ENCODE measurements at places on chromosomes 6 and 20.

DNA sequence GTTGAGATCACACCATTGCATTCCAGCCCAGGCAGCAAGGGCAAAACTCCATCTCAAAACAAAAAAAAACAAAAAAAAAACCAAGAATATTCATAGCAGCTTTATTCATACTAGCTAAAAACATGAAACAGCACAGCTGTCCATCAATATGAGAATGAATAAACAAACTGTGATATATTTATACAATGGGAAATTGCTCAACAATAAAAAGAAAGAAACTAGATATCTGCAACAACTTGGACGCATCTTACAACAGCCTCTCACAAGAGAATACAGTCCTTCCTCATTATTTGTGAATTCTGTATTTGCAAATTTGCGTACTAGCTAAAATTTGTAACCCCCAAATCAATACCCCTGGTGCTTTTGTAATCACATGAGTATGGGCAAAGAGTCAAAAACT lies 28.2 kb upstream of the SPAG4 start:
- no peak for DNase-seq

DNA sequence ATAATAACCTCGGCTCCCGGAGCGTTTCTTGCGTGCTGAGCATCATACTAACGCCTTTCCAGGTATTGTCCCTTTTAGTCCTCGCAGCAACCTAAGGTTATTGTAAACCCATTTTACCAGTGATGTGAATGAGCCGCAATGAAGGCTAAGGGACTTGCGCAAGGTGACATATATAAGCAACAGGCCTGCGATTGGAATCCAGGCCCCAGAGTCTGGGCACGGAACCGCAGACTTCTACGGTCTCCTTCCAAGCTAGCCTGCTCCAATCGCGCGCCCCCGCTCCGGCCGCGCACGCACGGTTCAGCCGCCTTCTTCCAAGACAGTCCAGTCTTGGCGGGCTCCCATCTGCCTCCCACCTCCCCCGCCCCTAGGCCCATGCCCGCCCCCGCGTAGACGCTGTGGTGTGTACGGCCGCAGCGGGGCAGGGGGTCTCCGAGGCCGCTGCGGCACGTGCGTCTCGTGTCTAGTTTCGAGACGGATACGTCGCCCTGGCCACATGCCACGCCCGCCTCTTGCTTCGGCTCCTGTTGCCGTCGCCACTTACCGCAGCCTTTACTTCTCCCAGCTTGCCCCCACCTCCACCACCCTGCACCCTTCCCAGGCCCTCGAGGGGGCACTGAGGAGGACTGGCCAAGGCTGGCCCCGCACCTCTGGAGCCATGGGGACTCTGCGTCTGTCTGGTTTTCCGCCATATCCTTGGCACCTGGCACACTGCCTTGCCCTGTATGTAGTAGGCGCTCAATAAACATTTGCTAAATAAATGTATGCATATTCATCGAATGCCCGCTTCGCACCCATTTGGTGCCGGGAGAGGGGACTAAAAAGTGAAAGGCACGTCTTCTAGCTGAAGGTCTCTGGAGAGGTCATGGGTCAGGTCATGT lies 855 bp upstream of the GFOD1 start:
- no peak for DNase-seq

GRCh38 chr6:2632976-2633584 lies 117.6 kb downstream of the MYLK4 start:
- DNase-seq, result no peak

- no peak for DNase-seq
Measured at GRCh38 chr6:138492113-138492512, 7.2 kb downstream of the NHSL1 start.

DNA sequence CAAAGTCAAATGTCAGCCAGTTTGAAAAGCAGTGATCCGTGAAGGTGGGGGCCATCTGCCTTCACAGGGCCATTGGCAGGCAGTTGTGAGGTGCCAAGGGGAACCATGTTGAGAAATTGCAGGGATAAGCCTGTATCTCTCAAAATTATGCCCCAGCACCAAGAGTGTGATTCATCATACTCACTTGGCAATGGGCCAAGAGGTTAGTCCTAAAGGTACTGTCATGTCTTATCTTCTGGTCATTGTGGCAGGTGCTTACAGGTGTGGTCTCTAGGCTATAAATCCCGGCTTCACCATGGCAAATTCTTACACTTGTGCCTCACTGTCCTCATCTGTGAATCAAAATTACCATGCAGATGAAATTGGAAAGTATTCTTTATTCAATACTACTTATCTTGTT lies 150.7 kb upstream of the LAMP5 start:
- DNase-seq, result no peak

DNA sequence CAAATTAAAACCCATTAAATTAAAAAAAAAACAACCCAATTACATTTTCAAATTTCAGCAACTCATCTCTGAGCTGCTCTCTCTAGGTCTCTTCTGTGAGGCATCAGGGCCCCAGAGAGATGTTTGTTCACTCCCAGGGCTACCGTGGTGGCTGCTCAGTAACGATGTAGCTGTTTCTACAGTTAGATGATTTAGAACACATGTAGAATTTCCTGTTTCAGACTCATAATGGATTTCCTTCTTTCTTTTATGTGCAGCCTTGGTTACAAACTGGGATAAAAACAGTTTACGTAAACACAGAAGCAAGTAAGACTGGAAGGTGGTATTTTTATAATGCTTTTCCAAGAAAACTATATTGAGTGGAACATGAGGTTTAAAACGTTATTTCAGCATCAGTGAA lies 116.1 kb upstream of the CCN2 start:
- no peak for DNase-seq

DNA sequence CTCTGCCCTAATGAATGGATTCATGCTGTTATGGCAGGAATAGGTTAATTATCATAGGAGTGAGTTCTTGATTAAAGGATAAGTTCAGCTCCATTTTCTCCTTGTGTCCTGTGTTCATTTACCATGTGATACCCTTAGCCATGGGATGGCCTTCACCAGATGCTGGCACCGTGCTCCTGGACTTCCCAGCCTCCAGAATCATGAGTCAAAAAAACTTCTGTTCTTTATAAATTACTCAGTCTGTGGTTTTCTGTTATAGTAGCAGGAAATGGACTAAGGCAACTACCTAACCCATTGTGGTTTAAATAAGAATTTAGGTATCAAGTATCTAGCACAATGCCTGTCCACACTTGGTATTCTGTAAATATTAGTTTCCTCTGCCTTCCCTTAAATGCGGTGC lies 223.5 kb downstream of the MEI4 start:
- DNase-seq, result peak; percentile 5

DNA sequence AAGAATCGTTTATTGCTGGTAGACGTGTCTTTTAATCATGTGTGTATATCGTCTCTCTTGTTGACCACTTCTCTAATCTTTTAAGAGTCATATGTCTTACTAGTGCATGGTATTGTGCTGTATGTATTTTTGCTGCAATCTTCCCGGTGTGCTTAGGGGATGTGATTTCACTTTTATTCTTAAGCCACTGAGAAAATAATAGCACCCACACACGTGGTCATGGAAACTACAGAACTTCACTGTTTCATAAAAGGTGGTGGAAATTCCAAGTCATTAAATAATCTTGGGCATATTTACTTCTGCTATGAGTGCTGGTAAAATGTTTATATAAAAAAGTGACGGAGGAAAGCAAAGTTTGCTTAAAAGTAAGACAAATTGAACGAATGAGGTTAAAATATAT lies 3.0 kb upstream of the CDYL start:
- DNase-seq, result no peak

DNA sequence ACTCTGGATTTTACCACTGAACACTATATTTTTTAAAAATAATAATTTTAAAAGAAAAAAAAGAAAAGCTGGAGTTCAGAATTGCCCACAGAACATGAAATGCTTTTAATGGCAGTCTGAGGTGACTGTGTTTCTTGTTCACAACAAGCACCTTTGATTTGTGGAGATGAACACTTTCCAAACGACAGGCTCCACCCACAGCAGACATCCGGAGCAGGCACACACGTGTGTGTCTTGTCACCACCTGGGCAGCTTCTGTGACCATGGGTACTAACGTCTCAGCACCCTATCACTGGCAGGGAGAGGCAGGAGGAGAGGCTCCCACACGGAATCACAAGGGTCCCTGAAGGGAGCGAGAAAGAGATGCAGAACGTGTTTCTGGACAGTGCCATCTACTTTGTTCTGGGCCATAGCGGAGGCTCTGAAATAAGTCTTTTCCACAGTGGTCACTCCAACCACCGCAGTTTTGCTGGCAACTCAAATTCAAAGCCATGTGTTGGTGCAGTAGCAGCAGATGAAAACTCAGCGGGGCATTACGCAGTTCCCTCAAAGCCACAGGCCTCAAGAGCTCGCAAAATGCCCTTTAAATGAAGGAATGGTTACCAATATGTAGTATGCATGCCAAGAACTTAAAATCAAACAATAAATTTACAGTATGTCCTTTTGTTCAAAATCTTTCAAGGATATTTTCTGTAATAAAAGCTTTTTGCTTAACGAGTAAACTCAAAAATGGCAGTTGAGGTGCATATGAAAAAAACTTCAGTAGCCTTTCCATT lies 242.2 kb downstream of the FOXC1 start:
- no peak for DNase-seq

GRCh38 chr6:160330619-160331018 lies 17.6 kb upstream of the SLC22A3 start:
- DNase-seq, result no peak

DNA sequence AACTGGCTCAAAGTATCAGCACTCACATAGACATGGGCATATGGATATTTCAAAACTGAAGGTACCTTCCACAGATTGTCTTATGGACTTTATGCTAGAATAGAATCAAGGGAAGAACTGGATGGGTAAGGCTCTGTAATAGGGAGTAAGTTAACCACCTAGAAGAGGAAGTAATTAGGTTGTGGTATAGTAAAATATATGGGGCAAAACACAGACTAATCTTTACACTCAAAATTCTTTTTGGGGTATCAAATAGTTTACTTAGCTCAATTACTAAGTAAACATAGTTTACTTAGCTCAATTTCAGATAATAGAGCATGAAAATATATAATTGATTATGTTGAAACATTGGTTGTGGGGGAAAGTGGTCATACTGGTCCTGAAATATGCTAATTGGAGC lies 94.2 kb upstream of the ATXN1 start:
- no peak for DNase-seq

GRCh38 chr20:56634735-56635385 lies 5.8 kb downstream of the TFAP2C start:
- no peak for DNase-seq

GRCh38 chr6:149319422-149319821 lies 1.9 kb downstream of the TAB2 start:
- DNase-seq, result no peak

GRCh38 chr6:167948716-167949115 lies 48.8 kb upstream of the KIF25 start:
- DNase-seq, result no peak

- no peak for DNase-seq
Measured at GRCh38 chr6:83767033-83767432, 58.1 kb upstream of the SNAP91 start.

GRCh38 chr6:138454981-138455706 lies 44.1 kb downstream of the NHSL1 start:
- DNase-seq, result peak; percentile 50

DNA sequence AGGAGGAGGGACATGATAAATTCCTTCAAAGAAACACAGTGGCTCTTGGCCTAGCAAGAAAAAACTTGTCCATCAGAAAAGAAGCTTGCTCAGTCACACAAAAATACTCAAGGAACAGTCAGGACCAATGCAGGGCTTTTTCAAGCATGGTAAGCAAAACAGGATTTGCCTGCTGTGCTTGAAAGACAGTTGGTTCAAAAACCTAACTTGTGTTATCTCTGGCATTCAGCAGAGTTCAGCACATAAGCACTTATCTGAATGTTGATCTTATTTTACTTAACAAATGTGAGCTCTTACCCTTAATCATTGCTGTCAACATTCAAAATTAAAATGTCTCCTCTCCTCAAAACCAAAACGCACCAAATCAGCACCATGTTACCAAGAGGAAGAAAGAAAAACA lies 38.3 kb downstream of the ATG5 start:
- DNase-seq, result peak; percentile 6

- no peak for DNase-seq
Measured at GRCh38 chr6:133179481-133179880, 61.7 kb upstream of the EYA4 start.

- DNase-seq, result no peak
Measured at GRCh38 chr6:142843361-142843760, 101.6 kb downstream of the HIVEP2 start.

GRCh38 chr20:60314727-60315126 lies 356.5 kb downstream of the CDH26 start:
- no peak for DNase-seq

DNA sequence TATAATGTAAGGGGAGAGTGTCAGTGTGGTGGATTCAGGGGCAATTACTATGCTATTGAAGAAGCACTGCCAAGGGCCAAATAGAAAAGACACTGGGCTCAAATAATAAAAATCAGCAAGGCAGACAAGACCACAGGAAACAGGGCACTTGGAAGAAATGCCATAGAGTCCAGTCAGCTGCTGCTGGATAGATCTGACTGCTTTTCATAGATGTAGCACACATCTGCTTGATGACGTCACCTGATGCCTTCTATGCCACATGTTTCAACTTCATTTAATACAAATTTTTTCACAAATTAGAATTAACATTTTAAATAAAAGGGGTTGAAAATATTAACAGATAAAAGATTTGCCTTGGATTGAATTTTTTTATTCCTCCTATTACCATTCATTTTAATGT lies 23.9 kb upstream of the AHI1 start:
- no peak for DNase-seq

DNA sequence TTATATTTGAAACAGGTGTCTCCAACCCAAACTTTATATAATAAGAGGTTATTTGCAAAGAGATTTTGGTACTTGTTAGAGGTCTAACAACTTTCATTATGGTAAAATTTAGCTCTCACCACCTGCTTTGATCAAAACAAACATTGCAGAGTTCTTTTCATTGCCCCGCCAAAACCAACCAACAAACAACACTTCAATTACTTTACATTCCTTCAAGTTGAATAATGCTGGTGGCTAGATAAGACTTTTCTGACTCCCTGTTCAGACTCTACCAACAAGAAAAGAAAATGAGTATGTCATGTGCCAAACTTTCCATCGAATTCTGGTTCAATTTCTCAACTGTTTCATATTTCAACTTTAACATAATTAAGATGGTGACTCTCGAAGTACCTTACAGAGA lies 311.1 kb downstream of the ADGRG6 start:
- DNase-seq, result no peak

GRCh38 chr6:85364344-85364743 lies 85.5 kb upstream of the NT5E start:
- peak; percentile 56 for DNase-seq

- DNase-seq, result no peak
Measured at GRCh38 chr6:62429781-62430180, 143.8 kb upstream of the KHDRBS2 start.

DNA sequence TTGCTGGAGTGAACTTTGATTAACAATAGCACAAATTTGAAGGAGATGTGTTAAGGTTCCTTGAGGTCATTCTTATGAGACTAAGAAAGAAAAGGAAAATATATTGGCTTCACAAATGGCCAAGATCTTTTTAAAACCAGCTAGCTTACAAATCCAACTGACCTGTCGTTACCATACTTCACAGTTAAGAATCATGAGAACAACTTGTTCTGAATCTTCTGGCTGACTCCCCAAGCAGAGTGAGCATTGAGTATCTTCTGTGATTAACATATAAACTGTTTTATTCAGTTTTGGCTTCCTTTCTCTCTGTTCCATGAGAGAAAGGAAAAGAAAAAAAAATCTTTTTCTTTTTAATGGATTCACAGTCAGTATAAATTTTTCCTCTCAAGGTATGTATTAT lies 277.1 kb downstream of the KHDC1L start:
- DNase-seq, result no peak
